Fibroblast of lung (primary cell): ENCODE measurements at places on chromosomes 4 and X. TPM values are rescaled to one million over a fixed set of nuclear protein-coding genes. Genes with fewer than 3 reads are reported as not detected.

DNA sequence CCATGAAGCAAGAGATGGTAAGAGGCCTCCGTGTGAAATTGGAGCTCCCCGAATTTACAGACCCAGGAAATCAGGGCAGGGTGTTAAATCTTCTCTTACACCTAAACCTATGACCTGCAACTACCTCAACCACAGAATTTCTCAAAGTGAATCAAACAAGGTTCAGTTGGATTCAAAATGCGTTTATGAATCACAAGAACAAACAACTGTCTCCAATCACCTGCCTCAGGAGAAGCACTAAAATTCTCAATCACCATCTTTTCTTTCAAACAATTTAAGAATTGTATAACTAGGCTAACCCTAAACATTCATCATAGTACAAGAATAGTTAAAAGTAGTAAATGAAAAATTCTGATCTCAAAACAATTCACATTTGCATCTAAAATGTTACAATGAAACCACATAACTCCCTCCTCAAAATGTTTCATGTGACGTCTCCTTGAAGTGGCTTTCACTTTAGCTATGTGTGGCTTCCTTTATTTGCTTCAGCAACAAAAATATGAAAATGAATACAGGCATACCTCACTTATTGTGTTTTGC lies 19.2 kb downstream of the PPP3CA start:
- no peak overlapping the region for H3K4me3 ChIP-seq
- no peak for DNase-seq
- H3K4me1 ChIP-seq = no peaks in the 10 kb centered on the region
- no peaks in the 10 kb centered on the region for H3K27me3 ChIP-seq
- H3K27ac ChIP-seq = no peak overlapping the region

DNA sequence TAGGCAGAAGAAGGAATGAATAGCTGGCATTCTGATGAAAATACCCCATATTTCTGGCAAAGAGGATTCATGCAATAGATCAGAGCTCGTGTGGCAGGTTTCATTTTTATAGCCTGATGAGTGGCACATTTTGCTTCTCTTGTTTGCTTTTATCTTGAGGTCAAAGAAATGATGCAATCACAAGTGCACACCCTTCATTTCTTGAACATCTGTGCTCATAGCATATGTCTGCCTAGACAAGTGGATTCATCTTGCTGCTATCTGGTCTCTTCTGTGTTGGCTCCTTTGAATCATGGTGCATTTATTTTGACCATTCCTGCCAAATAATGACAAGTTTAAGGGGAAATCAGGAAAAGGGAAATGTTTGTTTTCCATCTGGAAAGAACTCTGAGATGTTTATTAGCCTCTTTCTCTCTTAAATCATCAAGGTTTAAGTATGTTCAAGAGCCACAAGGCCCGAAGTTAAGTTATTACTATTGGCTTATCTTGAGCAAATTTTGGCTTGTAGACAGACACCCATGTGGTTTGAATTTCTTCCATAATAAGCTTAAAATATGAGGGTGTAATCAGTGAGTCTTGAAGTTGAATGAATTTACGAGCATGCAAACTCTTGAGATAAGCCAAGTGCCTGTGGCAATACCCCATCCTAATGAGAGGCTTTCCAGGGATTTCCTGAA lies 59.3 kb upstream of the HS3ST1 start:
- H3K27ac ChIP-seq = no peak overlapping the region
- H3K4me1 ChIP-seq = no peaks in the 10 kb centered on the region
- DNase-seq = peak; percentile 87
- H3K27me3 ChIP-seq = no peaks in the 10 kb centered on the region
- H3K4me3 ChIP-seq = no peak overlapping the region

DNA sequence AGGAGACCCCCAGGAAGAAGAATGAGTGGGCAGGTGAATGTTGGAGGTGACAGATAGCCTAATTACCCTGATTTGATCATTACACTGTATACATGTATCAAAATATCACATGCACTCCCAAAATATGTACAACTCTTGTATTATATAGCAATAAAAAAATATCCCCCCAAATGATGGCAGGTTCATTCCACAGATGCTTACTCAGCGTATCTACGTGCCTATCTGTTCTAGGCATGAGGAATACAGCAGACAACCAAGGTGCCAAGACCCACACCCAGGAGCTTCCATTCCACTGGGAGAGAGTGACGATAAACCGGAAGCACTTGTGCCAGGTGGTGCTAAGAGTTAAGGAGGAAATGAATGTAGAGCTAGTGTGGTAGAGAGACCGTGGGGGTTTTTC lies 42.4 kb downstream of the ADRA2C start:
- no peaks in the 10 kb centered on the region for H3K36me3 ChIP-seq
- no peak for DNase-seq
- no peak overlapping the region for H3K4me3 ChIP-seq
- no peaks in the 10 kb centered on the region for H3K4me1 ChIP-seq
- no peak overlapping the region for H3K27ac ChIP-seq

DNA sequence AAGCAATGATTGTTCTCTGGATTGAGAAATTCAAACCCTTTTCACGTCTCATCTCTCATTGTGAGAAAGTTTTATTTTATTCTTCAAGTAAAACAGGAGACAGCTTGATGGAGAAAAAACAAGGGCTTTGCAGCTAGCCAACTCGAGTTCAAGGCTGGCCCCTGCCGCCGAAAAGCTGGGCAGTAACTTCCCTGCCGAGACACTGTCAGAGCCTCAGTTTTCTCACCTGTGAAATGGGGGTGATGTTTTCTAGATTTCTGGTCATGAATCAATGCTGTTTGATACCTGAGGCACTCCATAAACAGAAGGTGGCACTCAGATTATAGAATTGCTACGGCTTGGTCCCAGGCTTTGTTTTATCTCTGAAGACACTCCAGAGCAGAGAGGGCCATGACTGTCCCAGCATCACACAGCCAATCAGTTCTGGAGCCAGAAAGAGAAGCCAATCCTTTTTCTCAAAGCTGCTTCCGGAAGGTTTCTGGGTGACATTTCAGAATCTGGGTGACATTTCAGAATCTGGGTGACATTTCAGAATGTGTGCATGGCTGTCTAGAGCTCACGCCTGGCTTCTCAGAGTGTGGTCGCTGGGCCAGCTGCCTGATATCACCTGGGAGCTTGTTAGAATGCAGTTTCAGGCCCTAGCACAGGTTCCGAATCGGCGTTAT lies 33.2 kb downstream of the HMX1 start:
- no peaks in the 10 kb centered on the region for H3K4me1 ChIP-seq
- no peak overlapping the region for H3K4me3 ChIP-seq
- H3K36me3 ChIP-seq = no peaks in the 10 kb centered on the region
- no peak overlapping the region for H3K27ac ChIP-seq

GRCh38 chr4:124409044-124409443 lies 303.5 kb downstream of the ANKRD50 start:
- peak; percentile 73 for DNase-seq
- H3K27ac ChIP-seq = no peak overlapping the region
- no peak overlapping the region for H3K4me3 ChIP-seq
- no peaks in the 10 kb centered on the region for H3K36me3 ChIP-seq

AIFM1 gene
- 18.2 and 23.1 TPM in 2 replicates for total RNA-seq

RAB39B gene
- total RNA-seq = 1.3 and 3.0 TPM in 2 replicates

FRMPD3 gene
- total RNA-seq = under 0.01 TPM in 1 of 2 replicates, not detected in the other

SLC38A5 gene
- total RNA-seq = 21.5 and 21.8 TPM in 2 replicates

AP1S2 gene
- total RNA-seq = 32.6 and 71.8 TPM in 2 replicates

S100G gene
- not detected in 2 replicates for total RNA-seq
